ENCODE measurements at places on chromosomes 5 and 9.

GRCh38 chr5:17216974-17217492, 398 bp upstream of the BASP1 start:
- DNase-seq = no peak

- no peak for DNase-seq
These were observed 65.9 kb downstream of the SEMA5A start for GRCh38 chr5:9479990-9480389.

DNA sequence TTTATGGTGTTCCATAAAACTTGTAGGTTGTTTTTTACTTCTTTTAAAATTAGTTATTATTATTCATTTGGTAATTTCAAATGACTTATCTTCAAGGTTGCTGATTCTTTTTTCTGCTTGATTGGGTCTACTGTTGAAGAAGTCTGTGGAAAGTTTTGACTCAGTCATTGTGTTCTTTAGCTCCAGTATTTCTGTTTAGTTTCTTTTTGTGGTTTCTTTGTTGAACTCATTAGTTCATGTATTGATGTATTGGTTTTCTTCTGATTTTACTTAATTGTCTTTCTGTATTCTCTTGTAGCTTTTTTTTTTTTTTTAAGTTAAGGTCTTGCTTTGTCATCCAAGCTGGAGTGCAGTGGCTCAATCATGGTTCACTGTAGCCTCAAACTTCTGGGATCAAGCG, 345.4 kb upstream of the MEF2C start:
- no peak for DNase-seq

- no peak for DNase-seq
These were observed 290.4 kb upstream of the NR4A3 start for GRCh38 chr9:99531313-99531712.

DNA sequence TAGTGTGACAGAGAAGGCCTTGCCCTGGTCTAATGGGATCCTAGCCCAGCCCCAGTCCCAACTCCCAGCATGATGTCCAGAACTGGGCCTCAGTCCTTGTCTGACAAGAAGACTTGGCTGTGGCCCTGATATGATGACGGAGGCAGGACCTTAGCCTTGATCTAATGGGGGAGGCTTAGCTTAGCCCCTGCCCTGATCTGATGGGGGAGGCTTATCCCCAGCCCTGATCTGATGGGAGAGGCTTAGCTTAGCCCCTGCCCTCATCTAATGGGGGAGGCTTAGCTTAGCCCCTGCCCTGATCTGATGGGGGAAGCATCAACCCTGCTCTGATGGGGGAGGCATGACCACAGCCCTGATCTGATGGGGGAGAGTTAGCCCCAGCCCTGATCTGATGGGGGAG, 3.7 kb downstream of the PKN3 start:
- no peak for DNase-seq

DNA sequence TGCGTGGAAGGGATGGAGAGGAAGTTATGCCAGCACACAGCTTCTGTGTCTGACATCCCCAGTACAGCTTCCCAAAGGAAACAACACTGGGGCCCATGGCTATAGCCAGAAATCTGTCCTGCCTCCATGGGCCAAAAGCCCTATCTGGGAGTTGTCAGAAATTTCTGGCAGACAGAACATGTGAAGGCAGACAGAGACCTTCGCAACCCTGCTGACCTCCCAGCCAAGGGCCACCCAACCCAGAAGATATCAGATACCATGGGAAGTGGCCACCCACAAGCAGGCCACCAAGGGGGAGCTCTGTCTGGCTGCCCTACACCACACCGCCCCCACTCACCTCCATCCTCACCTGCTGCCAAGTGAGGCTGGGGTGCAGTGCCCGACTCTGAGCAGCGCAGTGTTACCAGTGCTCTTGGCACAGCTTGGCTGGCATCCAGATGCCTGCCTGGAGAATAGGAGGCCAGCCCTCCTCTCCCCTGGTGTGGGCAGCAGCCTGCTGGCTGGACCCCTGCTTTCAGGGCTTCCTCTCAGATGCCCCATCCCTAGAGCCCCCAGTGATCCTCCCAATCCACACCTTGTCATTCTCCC, 61.6 kb upstream of the NEURL1B start:
- DNase-seq = no peak

- no peak for DNase-seq
These were observed 172.4 kb downstream of the HINT1 start for GRCh38 chr5:130992621-130993020.

DNA sequence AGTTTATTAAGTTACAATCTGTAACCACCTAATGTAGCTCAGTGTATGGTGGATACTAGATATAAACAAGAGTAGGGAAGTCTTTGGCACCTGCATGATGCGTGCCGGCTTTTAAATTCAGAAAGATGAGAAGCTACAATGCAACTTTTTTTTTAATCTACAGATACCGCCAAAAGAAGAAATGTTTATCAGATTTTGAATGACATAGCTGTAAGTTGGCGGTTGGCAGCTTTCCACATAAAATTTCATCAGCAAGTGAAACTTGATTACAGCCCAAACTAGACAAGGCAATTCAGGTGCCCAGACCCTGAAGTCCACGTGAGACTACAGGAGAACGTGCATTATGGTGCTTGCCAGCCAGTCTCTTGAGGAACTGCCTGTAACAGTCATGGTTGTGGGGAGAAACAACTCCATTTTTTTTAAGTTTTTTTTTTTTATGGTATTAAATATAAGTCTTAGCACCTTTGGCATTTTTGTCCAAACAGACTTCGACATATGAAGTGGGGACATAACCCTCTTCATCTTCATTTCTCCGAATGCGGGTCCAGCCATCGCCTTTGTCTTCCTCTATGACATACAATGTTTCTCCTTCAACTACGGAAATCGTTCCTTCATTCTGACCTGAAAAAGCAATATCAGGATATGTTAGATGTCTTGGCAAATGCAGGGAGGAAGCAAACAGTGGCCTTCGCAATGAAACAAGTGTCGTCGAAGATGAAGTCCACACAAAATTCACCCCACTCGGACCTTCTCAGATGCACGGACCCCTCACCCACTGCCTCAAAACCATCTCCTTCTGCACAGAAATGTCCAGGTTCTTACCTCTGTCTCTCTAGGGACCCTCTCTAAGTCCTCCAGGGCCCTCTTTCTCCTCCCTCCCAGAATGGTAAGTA, 60.4 kb downstream of the USP20 start:
- DNase-seq = no peak

GRCh38 chr5:118165619-118166018, 822.7 kb downstream of the DTWD2 start:
- DNase-seq = no peak

- DNase-seq = no peak
These were observed 509.7 kb upstream of the CLINT1 start for GRCh38 chr5:158368686-158369085.

DNA sequence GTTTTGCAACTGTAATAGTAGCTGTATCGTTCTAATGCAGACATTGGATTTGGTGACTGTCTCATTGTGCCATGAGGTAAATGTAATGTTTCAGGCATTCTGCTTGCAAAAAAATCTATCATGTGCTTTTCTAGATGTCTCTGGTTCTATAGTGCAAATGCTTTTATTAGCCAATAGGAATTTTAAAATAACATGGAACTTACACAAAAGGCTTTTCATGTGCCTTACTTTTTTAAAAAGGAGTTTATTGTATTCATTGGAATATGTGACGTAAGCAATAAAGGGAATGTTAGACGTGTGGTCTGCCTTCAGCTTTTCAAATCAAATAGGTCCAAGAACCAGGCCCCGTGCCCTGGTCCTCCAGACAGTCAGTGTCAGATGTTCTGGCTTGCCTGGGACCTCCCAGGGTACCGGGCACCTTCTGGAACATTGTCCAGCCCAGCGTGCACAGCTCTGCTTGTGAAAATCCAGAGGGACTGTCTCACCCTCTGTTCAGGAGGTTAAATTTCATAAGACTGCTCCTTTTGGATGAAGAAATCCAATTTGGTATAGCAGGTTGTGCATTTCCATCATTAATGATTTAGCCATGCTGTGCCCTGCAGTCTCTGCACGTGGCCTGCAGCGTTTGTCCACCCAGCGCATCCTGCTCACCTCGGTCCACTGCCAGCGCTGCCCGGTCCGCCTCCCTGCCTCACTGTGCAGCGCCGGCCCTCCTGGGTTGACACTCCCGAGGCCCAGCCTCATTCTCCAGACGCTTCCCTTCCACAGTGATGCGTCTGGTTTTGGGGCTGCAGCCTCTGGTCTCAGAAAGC, 6.6 kb upstream of the AHRR start:
- DNase-seq = peak; percentile 35

GRCh38 chr9:9326749-9327148, 1286.1 kb downstream of the PTPRD start:
- no peak for DNase-seq

DNA sequence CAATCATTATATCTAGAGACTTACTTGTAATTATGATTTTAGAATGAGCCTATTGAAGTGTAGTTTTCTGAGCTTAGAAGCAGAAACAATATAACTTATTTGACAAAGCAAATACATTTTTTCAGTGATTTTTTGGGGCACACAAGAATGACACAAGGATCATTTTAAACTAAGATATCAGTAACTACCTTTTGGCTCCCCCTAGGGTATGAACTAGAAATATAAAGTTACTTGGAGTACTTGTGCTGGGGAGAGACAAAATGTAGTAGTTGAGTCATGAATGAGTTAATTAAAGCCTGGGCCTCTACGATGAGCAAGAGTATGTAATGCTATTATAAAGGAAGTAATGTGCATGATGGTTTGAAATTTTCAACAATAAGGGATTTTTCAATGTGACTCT, 1244.1 kb upstream of the ACO1 start:
- DNase-seq = peak; percentile 5

DNA sequence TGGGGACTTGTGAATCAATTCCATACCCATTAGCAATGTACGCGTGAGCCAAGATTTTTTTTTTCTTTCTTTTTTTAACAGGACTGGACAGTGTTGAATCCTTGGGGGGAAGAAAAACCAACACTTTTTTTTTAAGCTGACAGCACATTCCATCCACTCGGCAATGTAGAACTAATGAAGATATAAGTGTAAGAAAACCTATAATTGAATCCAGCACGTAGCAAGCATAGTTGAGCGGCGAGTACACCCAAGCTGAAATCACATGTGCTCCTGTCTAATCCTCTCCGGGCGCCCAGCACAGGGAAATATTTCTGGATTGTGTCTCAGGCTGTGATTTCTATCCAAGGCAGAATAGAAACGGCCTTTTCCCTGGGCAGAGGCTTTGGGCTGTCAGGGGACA, 118.2 kb downstream of the BOD1 start:
- DNase-seq = no peak

GRCh38 chr9:111148052-111149017, 110.1 kb upstream of the LPAR1 start:
- DNase-seq = no peak

Measured in H7 (cell line).